ENCODE measurements at places on chromosomes 5 and 9.

DNA sequence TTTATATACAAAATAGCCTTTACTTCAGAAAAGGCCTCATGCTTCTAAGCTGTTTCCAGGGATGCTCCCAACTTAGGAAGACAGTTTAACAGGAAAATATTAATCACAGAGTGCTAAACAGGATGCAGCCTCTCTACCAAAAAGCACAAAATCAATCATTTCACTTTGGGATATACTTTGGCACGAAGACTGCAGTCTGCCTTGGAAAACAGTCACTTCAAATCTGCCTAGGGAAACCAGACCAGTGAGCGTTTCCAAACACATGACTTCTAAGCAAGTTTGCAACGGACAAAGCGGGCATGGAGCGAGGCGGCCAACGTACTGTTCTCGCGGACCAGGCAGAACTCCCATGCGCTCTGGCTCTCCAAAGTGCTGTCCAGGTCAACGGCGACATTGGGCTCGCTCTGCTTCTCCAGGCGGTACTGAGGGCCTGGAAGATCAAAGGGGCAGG, 201.0 kb downstream of the MAPKAP1 start:
- no peak for DNase-seq

- no peak for DNase-seq
These were observed 215.7 kb downstream of the SEMA6A start for GRCh38 chr5:116358911-116359418.

DNA sequence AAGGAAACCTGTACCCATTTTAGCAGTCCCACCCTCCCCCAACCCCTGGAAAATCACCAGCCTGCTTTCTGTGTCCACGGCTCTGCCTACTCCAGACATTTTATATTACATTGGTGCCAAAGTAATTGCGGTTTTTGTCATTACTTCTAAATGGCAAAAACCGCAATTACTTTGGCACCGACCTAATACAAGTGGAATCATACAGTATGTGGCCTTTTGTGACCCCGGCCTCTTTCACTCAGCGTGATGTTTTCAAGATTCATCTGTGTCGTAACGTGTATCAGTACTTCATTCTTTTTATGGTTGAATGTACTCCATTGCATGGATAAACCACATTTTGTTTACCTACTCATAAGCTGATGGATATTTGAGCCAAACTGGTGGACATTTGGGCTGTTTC, 9.7 kb upstream of the ORM1 start:
- no peak for DNase-seq

DNA sequence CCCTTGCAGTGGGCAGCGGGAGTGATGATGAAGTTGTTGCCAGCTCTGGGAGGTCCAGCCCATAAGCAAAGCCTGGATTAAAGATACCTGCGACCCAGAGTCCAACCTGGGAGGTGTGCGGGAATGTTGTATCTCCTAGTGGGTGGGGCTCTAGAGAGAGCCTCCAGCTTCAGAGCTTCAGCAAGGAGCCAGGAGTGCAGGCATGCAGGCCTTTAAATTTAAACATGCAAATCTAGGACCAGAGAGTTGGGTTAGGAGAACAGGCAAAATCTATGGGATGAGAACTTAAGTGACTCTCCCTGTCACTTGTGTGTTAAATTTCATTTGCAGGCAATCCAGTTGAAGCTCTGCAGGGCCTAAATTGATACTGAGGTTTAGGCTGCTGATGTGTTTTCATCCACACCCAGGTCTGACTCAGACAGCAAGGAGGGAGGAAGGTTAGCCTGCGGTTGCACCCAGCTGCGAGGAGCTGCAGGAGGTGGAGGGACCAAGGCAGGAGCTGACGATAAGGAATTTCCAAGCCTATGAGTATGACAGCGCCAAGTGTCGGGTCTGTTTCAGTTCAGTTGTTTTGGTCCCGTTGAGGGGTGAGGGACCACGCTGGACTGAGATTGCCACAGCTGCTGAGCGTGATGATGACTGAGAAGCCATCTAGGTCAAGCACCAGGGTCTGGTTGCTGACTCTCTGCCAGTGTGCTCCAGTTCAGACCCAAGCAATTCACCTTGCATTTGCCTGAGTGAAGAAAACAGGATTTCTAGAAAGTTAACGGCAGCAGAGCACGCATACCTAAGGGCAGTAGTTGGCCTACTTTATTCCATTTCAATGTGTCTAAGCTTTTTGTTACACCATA, 243.0 kb downstream of the ICE1 start:
- DNase-seq: no peak

- no peak for DNase-seq
These were observed 448.9 kb upstream of the ZNF462 start for GRCh38 chr9:106414042-106414441.

GRCh38 chr5:34002629-34003328, 5.1 kb downstream of the AMACR start:
- DNase-seq: no peak
